Endothelial cell of umbilical vein (primary cell): ENCODE measurements at places on chromosomes 13 and 19. TPM values are rescaled to one million over a fixed set of nuclear protein-coding genes. Genes with fewer than 3 reads are reported as not detected.

The SIAH3 gene
- not detected in 2 replicates for total RNA-seq

The EMP3 gene
- 107 and 127 TPM in 2 replicates for total RNA-seq

The SLC17A7 gene
- total RNA-seq, result 0.13 and 0.25 TPM in 2 replicates

DNA sequence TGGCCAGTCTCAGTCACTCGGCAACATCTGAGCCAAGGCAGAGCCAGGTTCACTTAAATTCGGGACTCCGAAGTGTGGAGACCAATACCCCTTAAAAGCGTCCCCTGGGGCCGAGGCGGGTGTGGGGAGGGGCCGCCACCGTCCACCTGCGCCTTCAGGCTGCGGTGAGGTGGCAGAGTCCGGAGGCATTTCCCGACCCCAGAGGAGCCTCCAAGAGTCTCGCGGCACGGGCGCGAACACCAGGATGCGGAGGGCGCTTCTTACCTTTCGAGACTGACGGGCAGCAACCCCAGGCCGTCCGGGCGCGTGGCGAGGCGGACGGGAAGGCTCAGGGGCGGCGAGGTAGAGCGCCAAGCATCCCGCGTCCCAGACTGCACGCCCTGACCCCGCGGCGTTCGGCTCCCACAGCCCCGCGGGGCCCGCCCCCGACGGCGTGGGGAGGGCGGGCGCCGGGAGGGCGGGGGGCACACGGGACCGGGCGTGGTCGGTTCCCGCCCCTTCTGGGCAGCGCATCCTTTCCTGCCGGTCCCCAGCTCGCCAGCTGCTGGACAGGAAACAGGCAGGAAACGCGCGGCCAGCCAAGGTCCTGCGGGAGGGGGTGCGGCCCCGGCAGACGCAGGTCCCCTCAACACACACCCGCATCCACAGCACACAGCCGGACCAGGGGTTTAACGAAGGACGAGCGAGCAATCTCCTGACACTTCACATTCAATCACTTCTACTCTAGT is at the start of gene THSD1:
Gene THSD1, minus strand, starts transcription at position 406 of the 728 bp plus-strand sequence. CDS start 3,572 bp downstream, outside the sequence.
- peak within 1 kb of the TSS; percentile 81 for H3K27ac ChIP-seq
- H3K4me1 ChIP-seq, result peaks cover 21% of the 10 kb centered on the region
- no peaks in the 10 kb centered on the region for H3K36me3 ChIP-seq

DNA sequence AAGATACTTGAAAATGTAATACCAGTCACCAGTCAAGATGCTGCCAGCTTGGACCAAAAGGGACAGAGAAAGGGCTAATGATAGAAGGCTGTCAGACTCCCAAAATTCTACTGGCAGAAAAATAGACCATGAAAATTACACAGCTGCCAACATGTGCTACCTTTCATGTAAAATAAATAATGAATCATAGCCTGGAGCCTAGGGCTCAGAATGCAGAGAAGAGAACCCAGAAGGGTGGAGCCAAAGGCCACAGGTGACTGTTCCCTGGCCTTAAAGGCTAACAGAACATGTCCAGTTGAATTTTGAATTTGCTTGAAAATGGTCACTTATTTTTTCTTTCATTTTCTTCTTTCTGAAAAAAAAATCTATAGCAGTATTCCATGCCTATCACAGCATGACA is 1827.0 kb upstream of the MIR17HG start:
- no peaks in the 10 kb centered on the region for H3K36me3 ChIP-seq
- DNase-seq, result no peak
- H3K27me3 ChIP-seq, result no peaks in the 10 kb centered on the region
